NCI-H187 (cell line): ENCODE measurements at places on chromosomes 2 and 18.

- no peak for DNase-seq
Measured at GRCh38 chr2:209653134-209653533, 118.5 kb upstream of the UNC80 start.

DNA sequence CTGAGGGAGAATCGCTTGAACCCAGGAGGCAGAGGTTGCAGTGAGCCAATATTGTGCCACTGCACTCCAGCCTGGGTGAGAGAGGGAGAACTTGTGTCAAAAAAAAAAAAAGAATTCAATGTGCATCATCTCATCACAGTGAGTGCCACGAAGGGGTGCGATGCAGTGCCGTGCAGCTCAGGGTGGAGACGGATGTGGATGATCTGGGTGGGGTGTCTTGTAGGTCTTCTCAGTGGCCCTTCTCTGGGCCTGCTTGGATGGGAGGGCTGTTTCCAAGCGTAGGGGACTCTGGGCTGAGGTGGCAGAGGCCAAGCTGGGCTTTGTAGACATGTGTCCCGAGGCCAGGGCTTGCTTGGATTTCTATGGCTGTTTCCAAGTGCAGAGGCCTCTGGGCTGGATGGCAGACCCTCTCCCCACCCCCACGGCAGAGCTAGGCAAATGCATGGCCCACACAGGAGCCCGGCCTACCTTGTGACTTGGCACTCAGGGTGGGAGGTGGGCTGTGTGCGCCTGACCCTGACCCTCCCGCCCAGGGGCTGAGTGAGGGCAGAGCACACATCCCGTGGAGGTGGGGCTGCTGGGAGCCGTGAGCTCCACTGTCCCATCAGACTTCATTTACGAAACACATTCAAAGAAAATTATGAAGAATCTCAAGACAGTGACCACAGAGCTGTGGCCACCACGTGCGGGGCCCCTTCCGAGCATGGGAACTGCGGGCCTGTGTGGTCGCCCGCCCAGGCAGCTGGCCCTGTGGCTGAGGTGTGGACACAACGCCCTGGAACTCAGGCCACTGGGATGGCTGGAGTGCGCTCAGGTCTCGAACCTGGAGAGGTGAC is 76.4 kb downstream of the ASB1 start:
- no peak for DNase-seq

DNA sequence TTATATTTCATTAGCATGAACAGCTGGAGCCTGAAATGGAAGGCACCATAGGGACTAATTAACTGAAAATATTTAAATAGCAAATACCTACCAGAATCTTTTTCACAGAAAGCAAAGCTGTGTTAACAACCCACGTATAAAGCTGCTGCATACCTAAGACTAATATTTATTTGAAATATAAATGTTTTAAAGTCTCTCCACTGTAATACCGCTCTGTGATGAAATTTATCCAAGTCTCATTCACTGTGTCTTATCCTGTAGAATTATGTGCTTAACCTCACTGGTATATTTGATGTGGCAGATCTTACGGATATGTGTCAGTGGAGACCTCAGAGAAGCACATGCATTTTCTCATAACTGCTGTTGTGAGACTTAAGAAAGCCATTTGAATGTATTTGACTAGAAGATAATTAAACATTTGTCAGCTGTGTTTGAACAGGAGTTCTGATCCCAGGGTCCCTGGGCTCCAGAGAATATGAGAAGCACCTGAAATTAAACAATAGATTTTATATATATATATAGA is 373.3 kb downstream of the ZNF804A start:
- no peak for DNase-seq

DNA sequence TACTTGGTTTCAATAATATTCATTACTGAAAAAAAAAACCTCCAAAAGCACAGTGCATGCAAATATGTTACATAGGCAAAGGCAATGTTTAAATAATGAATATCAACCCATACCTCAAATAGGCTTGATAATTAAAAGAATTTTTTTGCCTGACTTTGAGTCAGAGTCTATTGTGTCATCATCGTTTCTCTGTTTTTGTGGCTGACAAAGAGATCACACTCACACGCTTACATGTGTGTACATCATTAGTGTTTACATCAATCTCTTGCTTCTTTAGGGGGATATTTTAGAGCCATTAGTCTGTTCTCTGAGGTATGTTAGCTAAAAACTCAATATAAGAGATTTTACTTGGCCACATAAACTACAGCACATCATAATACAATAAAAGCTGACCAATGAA is 150.3 kb upstream of the MMADHC start:
- DNase-seq: no peak

GRCh38 chr2:67516362-67516761 is 119.2 kb downstream of the ETAA1 start:
- no peak for DNase-seq

DNA sequence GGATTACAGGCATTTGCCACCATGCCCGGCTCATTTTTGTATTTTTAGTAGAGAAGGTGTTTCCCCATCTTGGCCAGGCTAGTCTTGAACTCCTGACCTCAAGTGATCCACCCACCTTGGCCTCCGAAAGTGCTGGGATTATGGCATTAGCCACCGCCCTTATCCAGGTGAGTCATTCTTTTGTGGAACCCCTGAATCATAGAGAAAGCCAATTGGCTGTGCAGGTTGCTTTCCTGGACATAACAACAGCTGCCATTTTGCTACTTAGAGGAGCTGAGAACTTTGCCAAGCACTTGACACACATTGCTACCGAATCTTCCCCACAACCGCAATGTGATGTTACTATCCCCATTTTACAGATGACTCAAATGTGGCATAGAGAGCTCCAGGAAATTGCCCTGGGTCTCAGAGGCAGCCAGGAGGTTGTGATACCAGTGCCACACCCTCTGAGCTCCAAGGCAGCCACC is 36.0 kb downstream of the SETBP1 start:
- no peak for DNase-seq

- DNase-seq: no peak
Measured at GRCh38 chr2:40213071-40213470, 238.8 kb downstream of the SLC8A1 start.

DNA sequence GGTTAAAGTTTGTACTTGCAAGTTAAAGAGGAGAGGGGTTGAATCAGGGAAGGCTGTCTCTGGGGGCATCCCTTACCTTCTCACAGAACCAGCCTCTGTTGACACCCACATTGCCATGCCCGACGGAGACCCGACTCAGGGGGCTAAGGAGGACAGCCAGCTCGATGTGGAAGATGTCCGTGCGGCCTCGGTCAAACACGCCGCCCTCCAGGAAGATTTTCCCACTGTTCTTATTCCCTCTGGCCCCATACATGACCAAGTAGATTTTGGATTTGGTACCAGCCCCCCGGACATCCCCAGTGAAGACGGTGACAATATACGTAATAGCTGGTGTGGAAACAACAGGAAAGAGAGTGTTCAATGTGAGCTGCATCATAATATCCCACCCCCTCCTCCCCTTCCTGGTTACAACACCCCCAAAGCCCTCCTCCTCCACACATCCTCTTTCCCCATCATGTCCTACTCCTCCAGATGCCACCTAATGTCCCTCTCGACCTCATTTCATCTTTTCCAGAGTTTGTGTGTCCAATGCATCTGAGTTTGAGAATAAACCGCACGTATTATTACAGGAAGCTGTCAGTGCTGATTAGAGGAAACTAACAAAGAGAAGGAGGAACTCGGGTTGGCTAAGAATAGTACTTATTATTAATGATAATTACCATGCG is 55.7 kb downstream of the LOXHD1 start:
- DNase-seq: no peak

GRCh38 chr2:105239924-105240323 is 1.6 kb upstream of the GPR45 start:
- no peak for DNase-seq
